ENCODE measurements at places on chromosomes 2 and 18.

GRCh38 chr2:55844986-55845385 is 78.6 kb downstream of the EFEMP1 start:
- no peak for DNase-seq

GRCh38 chr18:6561862-6562291 is 147.2 kb upstream of the L3MBTL4 start:
- no peak for DNase-seq

GRCh38 chr18:5376986-5377385 is 81.5 kb upstream of the ZBTB14 start:
- no peak for DNase-seq

DNA sequence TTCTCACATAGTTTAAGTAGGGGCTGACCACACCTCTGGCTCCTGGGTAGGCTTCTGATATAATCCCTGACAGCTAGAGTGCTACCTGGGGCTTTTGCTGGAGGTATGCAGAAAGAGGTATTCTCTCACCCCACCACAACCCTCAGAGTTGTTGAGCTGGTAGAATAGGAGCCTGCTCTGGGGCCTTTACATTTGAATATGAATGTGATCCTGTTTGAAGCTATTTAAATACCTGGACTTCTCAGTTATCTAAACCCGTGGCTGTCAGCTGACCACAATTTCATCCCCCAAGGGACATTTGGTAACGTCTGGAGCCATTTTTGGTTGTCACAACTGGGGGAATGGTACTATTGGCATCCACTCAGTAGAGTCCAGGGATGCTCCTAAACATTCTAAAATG is 669.1 kb downstream of the SATB2 start:
- DNase-seq, result no peak

- no peak for DNase-seq
These were observed 15.3 kb downstream of the PELI1 start for GRCh38 chr2:64128943-64129391.
